Stimulated activated CD8-positive, alpha-beta memory T cell treated with anti-CD3 and anti-CD28 coated beads, Interleukin-7, amount 100 ng/mL, for 24 hours (primary cell): ENCODE measurements at places on chromosomes 4 and X.

DNA sequence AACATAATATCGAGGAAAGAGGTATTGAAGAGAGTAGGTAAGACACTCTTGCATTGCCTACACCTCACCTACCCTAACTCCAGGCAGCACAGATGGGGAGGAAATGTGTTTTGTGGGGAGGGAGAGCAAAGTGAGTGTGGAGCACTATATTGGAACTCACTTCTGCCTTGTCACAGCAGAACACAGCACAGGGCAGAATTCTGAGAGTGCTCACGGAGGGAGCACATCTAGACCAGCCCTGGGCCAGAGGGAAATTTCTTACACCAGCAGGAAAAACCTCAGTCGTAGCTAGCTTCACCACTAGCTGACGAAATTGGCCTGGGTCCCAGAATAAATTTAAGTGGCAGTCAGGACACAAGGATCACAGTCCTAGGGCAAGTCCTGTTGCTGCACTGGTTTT, 517.3 kb downstream of the TMA16 start:
- DNase-seq, result no peak

DNA sequence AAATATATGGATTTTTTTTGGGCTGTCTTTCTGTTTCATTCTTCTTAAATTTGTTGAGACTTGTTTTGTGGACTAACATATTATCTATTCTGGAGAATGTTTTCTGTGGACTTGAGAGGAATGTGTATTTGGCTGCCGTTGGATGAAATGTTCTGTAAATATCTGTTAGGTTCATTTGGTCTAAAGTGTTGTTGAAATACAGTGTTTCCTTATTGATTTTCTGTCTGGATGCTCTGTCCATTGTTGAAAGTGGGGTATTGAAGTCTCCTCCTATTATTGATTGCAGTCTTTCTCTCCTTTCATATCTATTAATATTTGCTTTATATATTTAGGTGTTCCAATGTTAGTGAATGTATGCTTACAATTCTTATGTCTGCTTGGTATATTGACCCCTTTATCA, 431.8 kb downstream of the RAPGEF2 start:
- no peak for DNase-seq

- no peak for DNase-seq
These were observed 8.3 kb upstream of the AGA start for GRCh38 chr4:177450426-177451107.

DNA sequence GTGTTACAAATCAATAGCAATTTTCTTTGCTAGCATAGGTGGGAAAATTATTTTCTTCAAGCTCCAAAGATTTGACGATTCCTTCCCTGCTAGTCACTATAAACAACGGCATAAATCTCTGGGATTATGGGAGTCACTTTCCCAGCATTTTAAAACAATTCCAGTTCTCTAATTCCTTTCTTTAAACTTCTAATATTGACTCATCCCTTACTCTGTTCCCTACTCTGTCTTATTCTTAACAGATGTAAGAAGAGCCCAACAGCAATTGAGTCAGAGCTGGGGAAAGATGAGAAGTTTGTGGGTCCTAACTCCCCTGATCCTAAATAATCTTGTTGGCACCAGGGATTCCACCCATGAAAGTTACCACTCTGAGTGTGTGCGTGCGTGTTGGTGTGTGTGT, 47.4 kb upstream of the IL21 start:
- DNase-seq, result no peak
